ENCODE measurements at places on chromosomes 4 and X.

- DNase-seq: no peak
Measured at GRCh38 chr4:139624441-139625092, 41.1 kb upstream of the MGST2 start.

DNA sequence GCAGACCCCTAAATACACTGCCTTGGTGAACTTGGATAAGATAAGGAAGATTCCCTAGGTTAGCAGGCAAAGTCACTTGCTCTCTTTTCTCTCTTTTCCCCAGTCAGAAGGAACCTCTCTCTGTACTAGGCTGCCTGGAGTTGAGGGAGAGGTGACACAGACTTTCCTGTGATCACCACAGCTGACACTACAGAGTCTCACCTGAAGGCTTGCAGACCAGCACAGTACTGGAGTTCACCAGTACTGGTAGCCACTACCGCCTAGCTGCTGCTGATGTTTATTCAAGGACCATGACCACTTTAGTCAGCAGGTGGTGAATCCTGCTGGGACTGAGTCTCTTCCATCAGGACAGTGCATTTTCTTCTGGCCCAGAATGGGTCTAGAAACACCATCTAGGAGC lies 63.3 kb downstream of the PTPN13 start:
- no peak for DNase-seq

- DNase-seq: no peak
Measured at GRCh38 chrX:19760841-19761512, 126.4 kb downstream of the SH3KBP1 start.

DNA sequence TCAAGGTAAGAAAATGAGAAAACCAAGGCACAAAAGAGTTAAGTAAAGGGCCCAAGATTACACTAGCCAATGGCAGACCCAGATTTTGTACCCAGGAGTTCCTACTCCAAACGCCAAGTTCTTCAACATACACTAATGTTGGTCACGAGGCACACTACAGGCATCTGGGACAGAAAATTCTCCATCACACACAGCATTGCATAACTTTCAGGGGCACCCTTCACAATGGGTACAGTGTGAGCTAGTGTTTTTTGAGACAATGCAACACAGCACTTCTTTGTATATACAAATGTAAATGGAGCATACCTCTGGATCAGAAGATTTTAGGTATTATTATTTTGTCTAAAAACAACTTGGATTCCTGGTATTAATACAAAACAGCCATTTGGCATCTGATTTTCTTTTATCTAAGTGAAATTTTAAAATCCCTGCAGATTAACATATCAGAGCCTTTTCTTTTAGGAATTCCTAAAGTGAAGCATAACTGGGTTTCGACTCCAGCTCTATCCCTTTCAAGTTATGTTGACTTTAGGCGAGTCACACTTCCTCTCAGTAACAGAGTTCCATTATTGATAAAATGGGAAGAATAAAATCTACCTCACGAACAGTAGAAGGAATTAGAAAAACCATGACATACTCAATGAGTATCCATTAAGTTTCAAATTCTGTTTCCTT lies 41.1 kb downstream of the ADGRA3 start:
- peak; percentile 54 for DNase-seq

- peak; percentile 55 for DNase-seq
Measured at GRCh38 chr4:134747108-134747805, 545.7 kb upstream of the PABPC4L start.

- no peak for DNase-seq
Measured at GRCh38 chr4:158395889-158396288, 125.8 kb upstream of the RXFP1 start.

- DNase-seq: no peak
Measured at GRCh38 chr4:3762264-3762663, 3.9 kb upstream of the ADRA2C start.

GRCh38 chr4:25580633-25581467 lies 74.8 kb upstream of the SLC34A2 start:
- DNase-seq: no peak

- DNase-seq: no peak
Measured at GRCh38 chr4:117691572-117692351, 342.5 kb upstream of the NDST3 start.

- DNase-seq: peak; percentile 47
Measured at GRCh38 chr4:122663814-122664610, 43.1 kb upstream of the IL21 start.

DNA sequence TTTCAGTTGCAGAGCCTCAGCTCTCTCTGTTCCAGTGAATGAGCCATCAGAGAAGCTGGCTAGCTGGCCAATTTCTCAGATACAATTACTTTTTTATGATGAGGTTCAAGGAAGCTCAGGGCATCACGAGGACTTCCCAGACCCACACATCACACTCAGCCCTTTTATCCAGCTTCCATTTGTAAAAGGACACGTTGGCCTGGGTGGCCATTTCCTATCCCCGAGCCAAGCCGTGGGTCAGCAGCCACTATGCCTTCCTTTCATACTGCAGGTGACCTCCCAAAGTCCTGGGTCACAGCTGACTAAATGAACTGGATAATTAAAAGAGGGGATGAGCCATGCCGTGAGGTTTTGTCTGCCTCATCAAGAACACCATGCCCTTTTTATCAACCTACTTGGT lies 236.9 kb upstream of the PPARGC1A start:
- no peak for DNase-seq

All from EH (cell line).